NCI-H524 treated with DMSO at 0.1 percent for 48 hours (cell line): ENCODE measurements at places on chromosomes 4 and X.

DNA sequence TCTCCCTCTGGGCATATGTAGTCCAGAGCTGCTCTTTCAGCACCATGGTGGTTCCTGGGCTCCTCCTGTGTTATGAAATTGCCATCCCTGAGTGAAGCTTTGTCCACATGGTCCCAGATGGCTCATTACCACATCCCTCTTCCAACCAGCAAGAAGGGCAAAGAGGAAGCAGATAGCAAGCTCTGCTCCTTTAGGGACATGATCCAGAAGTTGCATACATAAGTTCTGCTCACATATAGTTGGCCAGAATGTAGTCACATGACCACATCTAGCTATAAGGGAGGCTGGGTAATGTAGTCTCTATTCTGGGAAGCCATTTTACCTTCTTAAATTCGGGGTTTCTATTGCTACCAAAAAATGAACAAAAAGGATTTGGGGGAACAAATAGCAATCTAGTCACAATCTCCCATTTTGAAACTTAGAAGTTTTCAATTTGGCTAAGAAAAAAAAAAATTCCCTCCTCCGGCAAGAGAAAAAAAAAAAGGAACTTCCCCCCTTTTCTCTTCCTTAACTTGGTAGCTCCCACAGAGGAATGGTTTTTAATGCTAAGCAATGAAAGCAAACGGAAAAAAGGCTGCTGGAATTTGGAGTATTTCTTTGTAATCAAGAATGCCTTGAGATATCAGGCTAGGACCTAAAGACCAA, 88.2 kb upstream of the USP9X start:
- peak; percentile 17 for DNase-seq

GRCh38 chr4:70741867-70742658, 20.3 kb downstream of the RUFY3 start:
- no peak for DNase-seq

DNA sequence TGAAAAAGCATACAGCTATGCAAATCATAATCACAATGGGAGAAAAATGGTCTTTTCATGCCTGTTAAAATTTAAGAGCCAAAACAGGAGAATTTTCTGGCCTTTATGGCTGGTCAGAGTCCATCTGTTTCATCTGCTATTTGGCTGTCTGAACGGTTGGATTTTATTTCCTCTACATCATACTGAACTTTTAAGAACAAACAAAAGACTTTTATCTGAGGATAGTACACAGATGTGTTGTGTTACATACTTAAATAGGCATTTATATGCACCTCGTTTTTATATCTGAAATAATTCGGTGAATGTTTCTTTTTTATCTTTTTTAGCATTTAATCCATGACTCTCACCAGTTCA, 18.0 kb upstream of the WWC2 start:
- DNase-seq, result no peak

DNA sequence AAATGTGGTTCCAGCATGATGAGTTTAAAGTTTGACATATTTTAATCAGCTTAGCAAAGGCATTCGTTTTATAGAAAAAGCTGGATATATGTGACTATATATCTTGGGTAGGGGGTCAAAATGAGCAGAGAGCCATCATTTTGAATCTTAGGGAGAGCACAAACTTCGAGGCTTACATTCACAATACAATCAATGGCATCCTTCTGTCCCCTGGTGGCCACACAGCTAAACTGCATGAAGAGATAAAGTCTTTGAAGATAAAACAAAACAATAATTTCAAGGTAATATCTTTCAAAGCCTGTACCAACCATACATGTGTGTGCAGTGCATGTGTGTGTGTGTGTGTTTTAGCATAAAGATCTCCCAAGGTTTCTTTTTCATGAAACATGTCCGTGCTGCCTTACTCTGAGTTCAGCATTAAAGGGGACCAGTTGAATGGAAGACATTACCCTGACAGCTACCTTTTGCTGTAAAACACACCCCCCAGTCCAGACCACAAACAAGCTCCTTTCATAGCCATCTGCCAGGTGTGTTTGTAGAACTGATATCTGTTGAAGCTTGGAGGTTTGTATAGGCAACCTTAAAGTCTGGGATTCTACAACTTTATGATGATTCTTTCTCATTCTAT, 22.0 kb downstream of the DYNLT3 start:
- no peak for DNase-seq

- no peak for DNase-seq
Measured at GRCh38 chrX:1076871-1077651, 135.4 kb downstream of the CRLF2 start.

DNA sequence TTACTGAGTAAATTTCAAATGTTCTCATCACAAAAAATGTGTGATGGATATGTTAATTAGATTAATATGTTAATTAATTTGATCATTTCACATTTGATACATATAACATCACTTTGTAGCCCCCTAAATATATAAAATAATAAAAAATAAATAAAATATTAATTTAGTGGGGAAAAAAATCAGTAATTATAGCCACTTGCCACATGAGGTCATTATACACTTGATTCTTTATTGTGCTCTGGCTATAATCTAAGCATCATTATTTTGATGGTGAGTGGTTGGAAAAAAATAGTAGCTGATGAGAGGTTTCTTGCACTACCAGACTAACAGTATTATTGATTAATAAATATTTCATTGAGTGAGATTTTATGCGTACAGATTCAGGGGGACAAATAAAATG, 57.4 kb downstream of the DCK start:
- no peak for DNase-seq

DNA sequence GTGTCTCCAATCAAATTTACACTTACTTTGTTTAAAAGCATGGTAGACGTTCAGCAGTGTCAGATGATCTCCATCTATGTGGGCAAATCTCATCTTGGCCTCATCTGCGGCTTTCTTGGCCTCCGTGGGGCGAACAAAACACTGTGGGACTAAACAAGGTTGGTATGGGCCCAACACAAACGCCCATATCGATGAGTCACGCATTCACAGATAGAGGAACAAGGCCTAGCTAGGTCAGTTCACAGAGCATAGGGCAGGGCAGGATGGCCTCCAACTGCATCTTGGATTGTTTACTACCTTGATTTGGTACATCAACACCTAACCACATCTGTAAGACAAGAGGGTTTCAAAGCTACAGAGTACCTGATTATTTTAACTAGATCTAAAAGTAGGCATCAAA, 47.3 kb downstream of the DHX15 start:
- no peak for DNase-seq
